ENCODE measurements at places on chromosomes 7 and 10.

DNA sequence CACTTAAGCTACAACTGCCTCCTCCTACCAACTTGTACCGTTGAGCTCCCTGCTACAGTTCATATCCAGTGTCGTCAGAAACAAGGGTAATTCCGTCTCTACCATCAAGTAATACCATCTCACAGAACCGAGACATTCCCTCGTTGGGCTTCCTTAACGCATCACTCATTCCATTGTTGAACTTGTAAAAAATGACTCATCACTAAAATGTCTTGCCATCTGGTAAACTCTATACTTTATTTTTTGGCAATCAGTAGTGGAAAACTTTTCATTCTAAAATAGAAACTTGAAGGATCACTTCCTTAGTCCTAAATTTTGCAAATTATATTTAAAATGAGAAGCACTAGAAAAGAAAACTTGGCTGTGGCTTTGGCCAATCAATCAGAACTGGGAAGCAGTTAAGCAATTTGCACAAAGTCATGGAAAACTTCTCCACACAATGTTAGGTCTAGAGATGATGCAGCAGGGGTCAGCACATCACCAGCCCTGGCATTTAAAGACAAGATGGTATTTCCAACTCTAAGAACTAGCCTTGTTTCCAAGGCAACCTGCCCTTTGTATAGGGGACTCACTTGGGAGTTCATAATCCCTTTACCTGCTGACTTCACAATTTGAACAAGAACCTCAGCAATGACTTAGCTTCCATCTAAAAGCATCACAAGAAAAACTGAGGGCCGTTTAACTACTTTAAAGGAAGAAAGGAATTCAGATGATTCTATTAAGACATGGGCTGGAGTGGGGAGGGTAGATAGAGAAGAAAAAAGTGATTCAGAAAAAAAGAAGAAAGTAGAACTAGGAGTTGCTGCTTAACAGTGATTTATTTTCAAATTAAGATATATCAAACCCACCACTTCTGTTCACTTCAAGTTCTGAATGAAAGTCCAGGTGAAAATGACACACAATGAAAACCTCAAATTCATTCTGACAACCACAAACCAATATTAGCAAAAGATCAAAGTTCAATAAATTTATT lies 288.1 kb downstream of the PARD3 start:
- no peak for DNase-seq

- no peak for DNase-seq
Observed at GRCh38 chr10:70227548-70228320, 5.5 kb downstream of the PPA1 start.

DNA sequence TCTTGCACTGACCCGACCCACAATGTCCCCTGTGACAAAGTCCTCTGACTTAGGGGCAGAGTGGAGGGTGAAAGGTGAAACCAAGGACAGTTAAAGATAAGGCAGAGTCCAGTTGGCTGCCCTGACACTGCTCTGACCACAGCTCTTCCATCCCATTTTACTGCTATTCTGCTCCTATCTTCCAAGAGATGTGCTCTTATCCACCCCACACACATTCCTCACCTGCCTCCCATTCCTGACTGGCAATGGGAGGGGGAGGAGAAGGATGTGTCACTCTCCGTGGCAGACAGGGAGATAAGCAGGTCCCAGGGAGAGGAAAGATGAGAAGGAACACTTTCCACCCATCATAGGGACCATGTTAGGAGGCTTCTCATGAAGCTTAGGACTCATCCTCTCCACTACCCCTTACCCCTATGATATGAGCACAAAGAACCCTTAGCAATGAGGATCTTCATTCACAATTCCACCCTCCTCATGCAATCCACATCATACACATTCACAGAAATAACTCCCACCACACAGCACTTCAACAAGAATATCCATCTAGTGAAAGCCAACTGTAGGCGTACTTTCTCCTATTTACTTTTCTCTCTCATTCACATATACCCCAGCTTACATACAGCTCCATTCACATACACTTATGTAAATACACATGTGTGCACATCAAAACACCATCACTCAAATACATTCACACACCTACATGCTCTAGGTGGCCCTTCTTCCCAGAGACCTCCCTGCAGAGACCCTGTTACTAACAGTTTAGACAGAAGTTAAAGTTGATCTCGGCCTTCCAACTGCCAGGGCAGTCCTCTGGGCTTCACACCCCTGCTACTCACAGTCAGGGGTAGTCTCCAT lies 6.6 kb downstream of the SYNPO2L start:
- DNase-seq = no peak

GRCh38 chr10:112912410-112912928 lies 37.6 kb upstream of the TCF7L2 start:
- no peak for DNase-seq

Data from stimulated activated CD4-positive, alpha-beta T cell treated with anti-CD3 and anti-CD28 coated beads, Interleukin-1b, Interleukin-23, amount 100 ng/mL, for 1 hour (primary cell).